ENCODE measurements at places on chromosomes 12 and 14.

DNA sequence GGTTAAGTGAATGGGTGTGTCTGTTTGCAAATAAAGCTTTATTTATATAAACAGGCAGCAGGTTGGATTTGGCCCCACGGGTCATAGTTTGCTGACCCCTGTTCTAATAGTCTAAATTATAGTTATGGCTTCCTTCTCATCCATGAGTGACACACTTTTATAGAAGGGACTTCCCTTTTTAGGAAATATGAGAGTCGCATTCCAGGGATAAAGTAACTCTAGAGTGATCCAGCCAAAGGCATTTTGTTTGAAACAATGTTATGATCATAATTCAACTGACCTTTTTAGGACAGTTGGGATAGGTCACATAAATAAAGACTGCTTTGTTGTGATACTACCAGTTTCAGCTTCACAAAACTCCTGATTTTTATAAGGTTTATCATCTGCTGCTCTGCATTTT is 87.9 kb downstream of the ALX1 start:
- DNase-seq: no peak

DNA sequence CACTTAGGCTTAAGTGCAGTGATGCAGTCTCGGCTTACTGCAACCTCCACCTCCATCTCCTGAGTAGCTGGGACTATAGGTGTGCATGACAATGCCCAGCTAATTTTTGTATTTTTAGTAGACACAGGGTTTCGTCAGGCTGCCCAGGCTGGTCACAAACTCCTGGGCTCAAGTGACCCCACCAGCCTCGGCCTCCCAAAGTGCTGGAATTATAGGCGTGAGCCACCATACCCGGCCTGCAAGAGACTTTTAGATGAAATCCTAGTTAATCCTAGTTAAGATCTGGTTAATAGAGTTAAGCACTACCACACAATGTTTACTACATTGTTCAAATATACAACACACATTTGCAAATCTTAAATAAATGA is 196.5 kb upstream of the AMIGO2 start:
- DNase-seq: no peak

GRCh38 chr12:30269496-30269895 is 426.2 kb downstream of the IPO8 start:
- DNase-seq: no peak

GRCh38 chr14:95305940-95306339 is 13.8 kb downstream of the CLMN start:
- DNase-seq: no peak

- no peak for DNase-seq
Observed at GRCh38 chr14:56487090-56487667, 92.4 kb upstream of the TMEM260 start.

GRCh38 chr12:87793131-87793530 is 236.1 kb downstream of the C12orf50 start:
- DNase-seq: no peak

DNA sequence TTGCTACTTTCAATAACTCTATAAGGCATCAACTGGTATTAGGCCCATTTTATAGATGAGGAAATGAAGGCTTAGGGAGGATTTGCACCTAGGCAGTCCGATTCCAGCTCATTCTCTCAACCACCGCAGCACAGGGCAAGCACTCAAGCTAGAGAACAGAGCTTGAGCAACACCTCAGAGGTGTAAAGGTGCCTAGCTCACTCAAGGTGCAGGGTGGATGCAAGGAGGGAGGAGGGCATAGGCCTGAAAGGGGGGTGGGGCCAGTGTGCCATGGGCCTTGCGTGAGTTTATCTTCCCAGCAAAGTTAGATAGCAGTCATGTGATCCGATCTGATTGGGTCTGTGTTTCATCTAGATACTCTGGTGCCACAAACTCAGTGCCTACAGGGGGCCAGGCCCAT is 10.2 kb upstream of the EMP1 start:
- DNase-seq: no peak

- no peak for DNase-seq
Observed at GRCh38 chr12:38053655-38054464, 262.7 kb upstream of the ALG10B start.

Data from SIG-M5 (cell line).